Stimulated activated CD4-positive, alpha-beta T cell treated with anti-CD3 and anti-CD28 coated beads, Interleukin-1b, Interleukin-23, amount 100 ng/mL, for 1 hour (primary cell): ENCODE measurements at places on chromosomes 1 and 21.

- DNase-seq, result no peak
These were observed 11.8 kb upstream of the ZFP69B start for GRCh38 chr1:40438391-40439015.

GRCh38 chr1:220696226-220696862, 6.2 kb downstream of the C1orf115 start:
- no peak for DNase-seq

GRCh38 chr21:41086569-41086968, 81.4 kb upstream of the BACE2 start:
- no peak for DNase-seq

GRCh38 chr1:149986486-149987296, 23.8 kb downstream of the OTUD7B start:
- DNase-seq, result no peak

GRCh38 chr1:110798691-110799256, 74.2 kb upstream of the CD53 start:
- DNase-seq, result no peak

GRCh38 chr1:33634143-33634542, 161.7 kb downstream of the ZSCAN20 start:
- no peak for DNase-seq
